ENCODE measurements at places on chromosomes 12 and 14. TPM values are rescaled to one million over a fixed set of nuclear protein-coding genes. Genes with fewer than 3 reads are reported as not detected.

Gene PAPLN
- 0.35 TPM for total RNA-seq

Gene KRT76
- total RNA-seq = not detected

DNA sequence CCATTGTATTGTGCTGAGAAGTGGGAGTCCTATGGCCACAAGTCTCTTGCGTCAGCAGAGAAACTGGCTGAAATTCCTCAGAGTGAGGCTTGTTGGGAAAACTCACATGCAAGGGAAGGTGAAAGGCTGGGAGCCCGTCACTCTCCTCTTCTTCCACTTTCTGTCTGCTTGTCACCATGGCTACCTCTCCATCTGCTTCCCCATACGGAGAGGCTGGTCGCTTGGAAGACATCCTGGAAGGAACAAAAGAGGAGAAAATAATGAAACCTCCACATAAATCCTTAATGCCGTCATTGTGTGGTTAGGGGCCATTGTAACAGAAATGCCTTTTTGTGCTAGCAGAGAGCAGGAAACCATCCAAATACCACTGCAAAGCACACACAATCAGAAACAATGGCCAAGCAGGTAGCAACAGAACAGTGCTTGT lies 53.7 kb downstream of the SOX5 start:
- no peaks in the 10 kb centered on the region for H3K36me3 ChIP-seq
- H3K27me3 ChIP-seq = no peaks in the 10 kb centered on the region
- no peak overlapping the region for H3K4me3 ChIP-seq

DNA sequence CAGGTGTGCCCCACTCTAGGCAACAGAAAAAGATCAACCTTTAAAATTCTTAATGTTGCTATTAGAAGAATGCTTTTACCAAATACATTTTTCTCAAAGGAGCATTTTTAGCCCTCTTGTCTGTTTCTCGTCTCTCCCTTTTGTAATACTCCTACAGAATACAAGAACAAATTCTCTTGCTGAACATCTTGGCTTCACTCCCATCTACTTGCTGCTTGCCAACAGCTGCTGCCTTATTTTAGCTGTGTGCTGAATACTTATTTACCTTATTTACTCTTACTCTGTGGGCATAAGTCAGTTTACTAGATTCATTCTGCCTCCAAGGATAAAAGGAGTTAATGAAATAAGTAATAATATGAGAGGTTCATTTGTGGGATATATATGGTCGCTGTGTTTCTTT lies 70.8 kb downstream of the POLR3B start:
- H3K27me3 ChIP-seq = no peaks in the 10 kb centered on the region
- DNase-seq = no peak
- H3K27ac ChIP-seq = no peak overlapping the region
- H3K4me1 ChIP-seq = no peaks in the 10 kb centered on the region
- no peak overlapping the region for H3K4me3 ChIP-seq
- peaks cover 20% of the 10 kb centered on the region for H3K36me3 ChIP-seq

DNA sequence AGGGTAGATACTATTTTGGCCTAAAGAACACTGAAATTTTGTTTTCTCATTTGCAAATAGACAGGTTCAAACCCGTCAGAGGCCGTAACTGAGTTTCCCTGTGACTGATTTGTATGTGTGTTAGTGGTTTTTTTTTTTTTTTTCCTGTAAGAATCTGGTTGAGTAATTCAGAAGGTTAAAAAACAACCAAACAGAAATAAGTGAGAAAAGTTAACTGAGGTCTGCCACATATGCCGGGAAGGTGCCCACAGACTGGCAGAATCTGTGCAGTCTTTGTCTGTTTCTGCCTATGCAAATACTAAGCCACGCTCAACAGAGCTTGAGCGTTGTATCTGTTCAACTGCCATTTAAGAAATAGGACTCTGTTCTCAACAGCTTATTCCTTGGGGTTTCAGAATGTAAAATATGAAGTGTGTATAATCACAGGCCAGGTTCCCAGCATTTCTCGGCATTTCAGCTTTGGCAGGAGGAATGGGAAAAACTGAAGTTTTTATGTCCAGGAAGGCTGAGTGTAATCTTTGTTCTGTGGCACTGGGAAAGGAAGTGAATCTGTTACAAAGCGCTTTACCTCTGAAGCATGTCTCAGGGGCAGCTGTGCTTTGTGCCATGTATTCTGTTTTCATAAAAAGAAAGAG lies 181.9 kb downstream of the PRKCH start:
- peaks cover 6% of the 10 kb centered on the region for H3K4me1 ChIP-seq
- DNase-seq = no peak
- no peak overlapping the region for H3K27ac ChIP-seq

Measured in PC-3 (cell line).